ENCODE measurements at places on chromosomes 6 and 20.

DNA sequence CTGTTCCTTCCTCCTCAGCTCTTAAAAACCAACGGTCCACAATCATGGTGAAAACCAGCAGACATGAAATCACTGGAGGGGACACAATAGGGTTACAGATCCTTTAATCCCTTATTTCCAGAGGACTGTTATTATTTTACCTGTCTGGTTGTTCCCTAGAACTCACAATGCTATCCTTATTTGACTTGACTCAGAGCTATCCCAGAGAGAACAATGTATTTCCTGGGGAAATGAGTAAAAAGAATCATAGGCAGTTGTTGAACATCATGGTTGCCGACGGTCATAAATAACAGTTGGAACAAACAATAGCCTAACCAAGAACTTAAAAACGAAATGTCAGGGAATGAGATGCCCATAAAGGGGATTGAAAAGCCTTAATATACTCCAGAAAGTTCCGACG lies 9.3 kb downstream of the OR2H1 start:
- DNase-seq = no peak

GRCh38 chr6:32854376-32855178 lies 585 bp downstream of the PSMB9 start:
- DNase-seq = no peak

DNA sequence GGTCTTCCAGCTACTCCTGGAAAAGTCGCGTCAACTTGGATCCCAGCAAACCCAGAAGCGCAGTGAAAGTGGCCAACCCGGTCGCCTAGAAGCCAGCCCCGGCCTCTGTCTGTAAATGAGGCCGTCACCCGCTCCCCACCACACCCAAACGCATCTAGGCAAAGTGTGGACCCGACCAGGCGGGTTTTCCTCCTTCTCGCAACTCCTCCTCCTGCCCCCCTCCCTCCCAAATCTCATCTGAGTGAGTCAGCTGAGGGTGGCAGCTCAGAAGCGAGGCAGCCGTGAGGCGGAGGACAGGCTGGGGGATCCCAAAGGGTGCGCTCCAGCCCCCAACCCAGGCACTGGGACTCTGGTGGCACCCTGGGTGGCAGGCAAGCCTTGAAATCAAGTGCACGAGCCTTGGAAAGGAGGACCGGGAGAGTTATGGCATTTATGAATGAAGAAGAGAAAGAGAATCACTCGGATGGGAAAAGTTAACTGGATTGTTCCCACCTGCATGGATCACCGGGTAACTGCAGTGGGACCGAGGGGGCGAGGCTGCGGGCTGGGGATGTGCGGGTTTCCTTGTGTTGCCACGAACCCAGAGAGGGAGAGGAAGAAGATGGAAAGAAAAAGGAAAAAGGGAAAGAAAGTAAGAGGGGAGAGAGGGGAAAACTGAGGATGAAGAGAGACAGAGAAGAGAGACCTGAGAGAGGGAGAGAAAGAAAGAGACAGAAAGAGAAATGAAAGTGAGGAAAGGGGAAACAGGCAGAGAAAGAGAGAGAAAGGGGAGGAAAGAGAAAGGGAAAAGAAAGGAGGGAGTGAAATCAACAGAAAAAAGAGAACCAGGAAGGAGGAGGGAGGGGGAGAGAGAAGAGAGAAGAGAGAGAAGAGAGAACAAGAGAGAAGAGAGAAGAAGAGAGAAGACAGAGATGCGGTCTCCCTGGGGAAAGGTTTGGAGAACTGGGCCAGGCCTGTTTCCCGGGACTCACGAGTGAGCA lies at the start of gene APCDD1L:
APCDD1L (minus strand) TSS at position 167 of the 980 bp plus-strand sequence. CDS start 692 bp downstream, outside the sequence.
- no peak for DNase-seq

- no peak for DNase-seq
Observed at GRCh38 chr6:153167061-153167891, 36.2 kb upstream of the RGS17 start.

DNA sequence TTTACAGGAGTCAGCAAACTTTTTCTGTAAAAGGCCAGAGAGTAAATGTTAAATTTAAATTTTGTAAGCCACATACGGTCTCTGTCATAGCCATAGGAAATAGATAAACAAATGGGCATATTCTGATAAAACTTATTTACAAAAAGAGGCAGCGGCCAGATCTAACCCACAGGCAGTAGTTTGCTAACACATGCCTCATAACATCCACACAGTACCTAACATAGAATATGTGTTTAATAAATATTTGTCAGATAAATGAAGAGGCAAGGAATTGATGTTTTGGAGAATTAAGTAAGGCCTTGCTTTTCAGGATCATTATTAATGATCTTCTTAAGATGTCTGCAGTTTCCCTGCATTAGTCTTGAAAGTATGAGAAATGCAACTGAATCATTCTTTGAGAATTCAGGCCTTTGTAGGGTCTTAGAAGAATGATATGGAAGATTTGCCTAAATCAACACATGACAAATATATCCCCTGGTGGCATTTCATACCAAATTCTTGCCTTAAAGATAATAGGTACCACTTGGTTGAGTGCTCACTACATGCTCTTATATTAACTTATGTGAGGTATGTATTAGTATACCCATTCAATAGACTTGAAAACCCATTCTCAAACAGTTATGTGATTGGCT lies 39.3 kb upstream of the TRAM2 start:
- no peak for DNase-seq

DNA sequence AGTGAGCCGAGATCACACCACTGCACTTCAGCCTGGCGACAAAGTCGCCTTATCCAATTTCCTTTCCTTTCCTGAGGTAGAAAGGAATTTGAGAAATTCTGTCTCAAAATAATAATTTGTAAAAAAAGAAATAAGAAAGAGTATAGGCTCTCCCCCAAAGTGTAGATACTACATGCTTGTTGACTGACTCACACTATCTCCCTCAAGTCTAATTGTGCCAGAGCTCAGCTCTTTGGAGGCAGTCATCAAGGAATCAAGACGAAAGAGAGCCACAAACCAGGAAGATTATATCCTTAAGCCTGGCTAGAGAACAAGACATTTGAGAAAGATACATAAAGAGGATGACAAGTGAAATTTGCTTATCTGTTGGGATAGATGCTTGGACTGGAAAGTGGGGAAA lies 3.7 kb upstream of the FKBPL start:
- no peak for DNase-seq

DNA sequence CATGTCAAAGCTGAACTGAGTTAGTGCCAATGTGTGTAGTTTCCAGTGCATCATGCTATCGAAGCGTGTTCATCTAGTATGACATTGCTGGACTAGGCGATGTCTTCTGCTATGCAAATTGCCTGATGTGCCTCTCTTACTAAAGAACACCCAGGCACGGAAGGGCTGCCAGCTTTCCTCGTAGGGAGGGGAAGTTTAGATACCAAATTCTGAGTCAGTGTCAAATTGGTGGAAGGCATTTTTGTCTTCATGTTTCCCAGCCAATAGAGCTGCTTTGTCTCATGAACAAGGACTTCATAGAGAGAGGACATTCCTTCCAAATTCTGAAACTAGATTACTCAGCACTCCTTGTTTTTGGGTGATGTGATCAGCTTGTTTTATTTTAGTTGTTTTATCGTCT lies 320.1 kb downstream of the BTBD3 start:
- DNase-seq = peak; percentile 39

GRCh38 chr6:141437685-141438084 lies 695.0 kb upstream of the GJE1 start:
- no peak for DNase-seq

- DNase-seq = no peak
Observed at GRCh38 chr6:138973466-138974153, 14.4 kb downstream of the REPS1 start.

- no peak for DNase-seq
Observed at GRCh38 chr6:16578695-16579285, 182.5 kb downstream of the ATXN1 start.

- DNase-seq = no peak
Observed at GRCh38 chr20:38554986-38555385, 26.0 kb upstream of the ADIG start.

- no peak for DNase-seq
Observed at GRCh38 chr6:37432590-37432915, 468 bp upstream of the CMTR1 start.

GRCh38 chr20:36314734-36315544 lies 8.8 kb downstream of the DLGAP4 start:
- DNase-seq = no peak

GRCh38 chr6:1554141-1554475 lies 55.6 kb upstream of the FOXC1 start:
- DNase-seq = no peak

GRCh38 chr20:57393321-57394120 lies 2.3 kb downstream of the RBM38 start:
- DNase-seq = no peak

DNA sequence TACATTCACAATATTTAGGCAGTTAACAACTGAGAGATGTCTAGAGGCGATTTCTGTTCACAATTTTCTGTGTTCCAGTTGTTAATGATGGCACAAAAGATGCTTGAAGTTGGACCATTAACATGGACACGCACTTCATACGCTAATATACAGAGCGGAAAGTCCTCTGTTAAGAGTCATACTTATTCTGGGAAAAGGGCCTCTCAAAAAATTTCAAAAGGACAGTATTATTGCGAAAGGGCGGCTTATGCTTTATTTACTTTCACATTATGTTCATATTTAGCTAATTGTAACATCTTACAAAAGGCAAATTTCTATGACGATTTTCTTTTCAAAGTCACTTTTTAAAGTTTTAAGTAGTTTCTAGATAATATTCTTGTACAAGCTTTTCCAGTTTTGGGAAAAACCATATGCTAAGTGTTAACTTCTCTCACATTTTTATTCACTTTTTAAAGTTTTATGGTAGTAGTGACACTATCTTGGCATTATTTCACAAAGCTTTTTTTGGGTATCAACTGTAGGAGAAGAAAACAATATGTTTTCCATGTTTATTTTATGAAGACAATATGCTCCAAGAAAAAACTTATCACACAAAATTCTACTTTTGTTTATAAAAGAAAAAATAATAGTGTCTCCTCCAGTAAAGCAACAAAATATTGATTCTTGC lies 62.3 kb downstream of the MAP7 start:
- no peak for DNase-seq

DNA sequence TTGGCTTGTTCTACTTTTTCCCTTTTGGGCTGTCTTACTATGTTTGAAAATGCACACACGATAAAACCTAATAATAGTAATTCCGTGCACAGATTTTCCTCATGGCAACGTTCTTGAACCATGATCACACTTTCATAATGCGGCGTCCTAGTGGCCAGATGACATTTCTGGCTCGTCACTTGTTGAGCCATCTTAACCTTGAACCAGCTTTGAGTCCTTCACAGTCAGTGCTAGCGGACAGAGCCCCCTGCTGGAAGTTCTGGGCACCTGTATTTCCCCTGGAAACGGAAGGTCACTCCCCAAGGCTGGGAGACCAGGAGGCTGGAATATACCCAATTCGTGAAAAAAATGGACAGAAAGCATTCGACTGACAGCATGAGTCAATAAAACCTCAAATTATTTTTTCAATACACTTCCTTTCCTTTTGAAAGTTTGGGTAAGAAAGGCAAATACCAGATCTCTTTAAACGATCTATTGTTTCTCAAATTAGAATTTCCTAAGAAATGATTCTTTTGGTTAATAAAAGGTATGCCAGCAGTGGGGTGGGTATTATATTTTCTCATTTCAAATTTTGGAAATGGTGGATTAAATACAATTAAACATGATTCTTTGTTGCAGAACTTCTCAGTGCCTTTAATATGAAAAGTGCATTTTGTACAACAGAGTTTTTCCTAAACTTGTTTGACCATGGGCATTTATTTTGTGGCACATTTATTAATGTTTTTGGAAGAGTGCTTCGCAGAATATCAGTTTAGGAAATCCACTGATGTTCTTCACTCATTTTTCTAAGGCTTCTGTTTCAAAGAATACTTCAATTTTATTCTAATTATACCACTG lies 542.3 kb downstream of the QKI start:
- DNase-seq = peak; percentile 64

- no peak for DNase-seq
Observed at GRCh38 chr6:126955621-126956020, 162.8 kb upstream of the RSPO3 start.

- DNase-seq = no peak
Observed at GRCh38 chr20:42686057-42686456, 503.6 kb downstream of the PTPRT start.

DNA sequence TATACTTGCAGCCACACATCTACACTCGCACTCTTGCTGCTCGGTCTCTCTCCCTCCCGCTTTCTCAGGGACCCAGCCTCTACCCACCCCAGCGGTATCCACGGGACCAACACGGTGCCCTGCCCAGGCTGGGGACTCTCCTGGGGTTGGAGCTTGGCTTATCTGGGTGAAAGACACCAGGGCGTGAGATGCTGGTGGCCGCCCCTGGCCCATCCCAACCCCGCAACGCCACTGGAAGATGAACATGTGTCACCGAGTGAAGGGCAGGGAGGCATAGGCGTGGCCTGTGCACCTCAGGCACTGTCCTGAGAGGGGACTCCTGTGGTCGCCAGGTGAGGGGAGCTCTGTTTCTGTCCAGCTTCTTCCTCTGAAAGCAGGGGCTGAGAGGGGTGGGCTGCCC lies 47.4 kb downstream of the NINL start:
- no peak for DNase-seq

DNA sequence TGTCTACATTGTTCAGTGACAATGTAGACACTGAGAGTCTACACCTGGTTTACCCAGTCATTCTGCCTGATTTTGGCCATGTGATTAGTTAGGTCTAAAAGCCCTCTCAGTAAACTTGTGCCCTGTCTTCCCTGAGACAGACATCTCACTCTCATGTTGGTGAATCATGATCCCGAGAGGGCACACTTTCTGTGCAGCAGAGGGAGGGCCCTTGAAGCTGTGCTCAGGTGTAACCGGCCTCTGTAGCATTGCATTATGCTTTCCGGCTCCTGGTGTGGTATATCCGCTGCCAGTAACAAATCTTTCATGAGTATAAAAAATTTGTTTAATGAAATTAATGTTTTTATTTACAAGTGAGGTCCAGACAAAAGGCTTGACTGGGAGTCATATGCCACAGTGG lies 85.0 kb downstream of the RALGAPA2 start:
- no peak for DNase-seq

- no peak for DNase-seq
Observed at GRCh38 chr6:34423254-34423653, 2.6 kb downstream of the RPS10 start.

DNA sequence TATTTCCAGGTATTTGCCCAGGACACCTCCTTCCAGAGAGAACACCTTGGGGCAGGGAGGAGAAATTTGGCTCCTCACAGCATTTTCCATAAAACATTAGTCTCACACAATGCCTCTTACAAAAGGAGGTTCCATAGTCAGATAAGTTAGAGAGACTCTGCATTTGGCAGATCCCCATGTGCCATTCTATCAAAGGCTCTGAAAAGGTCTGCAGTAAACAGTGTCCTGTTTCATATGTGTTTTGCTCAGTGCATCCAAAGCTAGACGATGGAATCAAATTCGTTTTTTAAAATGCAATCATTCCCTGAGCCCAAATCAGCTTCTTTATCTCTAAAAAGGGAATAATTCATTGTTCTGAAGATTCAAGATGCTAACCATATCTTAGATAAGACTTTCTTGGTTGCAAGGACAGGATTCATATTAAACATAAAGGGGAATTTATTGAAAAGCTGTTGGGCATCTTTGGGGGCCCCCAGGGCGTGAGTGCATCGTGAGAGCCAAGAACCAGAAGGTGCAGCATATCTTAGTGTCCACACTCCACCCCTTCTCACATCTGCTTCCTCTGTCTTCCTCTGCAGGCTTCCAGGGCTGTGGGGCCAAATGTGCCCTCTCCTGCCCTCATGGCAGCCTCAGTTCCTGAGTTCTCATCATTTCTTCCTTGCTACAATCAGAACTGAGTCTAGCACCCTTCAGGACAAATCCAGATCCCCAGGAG lies 41.4 kb upstream of the MLN start:
- DNase-seq = no peak

All from right hindlimb (tissue), 1 donor.